ENCODE measurements at places on chromosomes 12 and 14. TPM values are rescaled to one million over a fixed set of nuclear protein-coding genes. Genes with fewer than 3 reads are reported as not detected.

- H3K4me3 ChIP-seq: no peak overlapping the region
- peaks cover 30% of the 10 kb centered on the region for H3K36me3 ChIP-seq
- H3K27ac ChIP-seq: no peak overlapping the region
Measured at GRCh38 chr12:123984903-123985302, 11.9 kb downstream of the ZNF664 start.

DNA sequence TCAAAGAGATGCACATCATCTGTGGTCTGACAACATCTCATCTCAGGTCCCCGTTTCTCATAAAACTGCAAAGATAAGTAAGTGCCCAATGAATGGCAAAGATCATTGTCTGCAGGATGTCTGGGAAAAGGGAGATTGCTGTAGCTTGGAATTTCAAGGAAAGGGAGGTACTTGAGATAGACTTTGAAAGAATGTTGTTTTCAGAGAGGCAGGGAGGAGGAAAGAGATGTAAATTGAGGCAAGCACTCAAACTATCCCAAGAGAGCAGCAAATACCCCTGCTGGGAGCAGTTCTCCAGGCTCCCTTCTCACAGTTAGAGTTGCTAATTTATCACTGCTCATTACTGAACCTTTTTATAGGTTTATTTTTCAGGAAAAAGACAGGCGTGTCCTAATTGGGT is 107.1 kb downstream of the MYRFL start:
- peak overlapping the region; percentile 89 for H3K27ac ChIP-seq
- peak; percentile 10 for DNase-seq
- peaks cover 2% of the 10 kb centered on the region for H3K27me3 ChIP-seq
- H3K4me1 ChIP-seq: peaks cover 73% of the 10 kb centered on the region

- H3K27ac ChIP-seq: no peak overlapping the region
- H3K36me3 ChIP-seq: no peaks in the 10 kb centered on the region
- no peak for DNase-seq
- no peaks in the 10 kb centered on the region for H3K4me1 ChIP-seq
Measured at GRCh38 chr12:81615026-81615588, 144.0 kb downstream of the PPFIA2 start.

- H3K27ac ChIP-seq: no peak overlapping the region
- no peak overlapping the region for H3K4me3 ChIP-seq
Measured at GRCh38 chr12:65924716-65925115, 100.4 kb downstream of the HMGA2 start.

DNA sequence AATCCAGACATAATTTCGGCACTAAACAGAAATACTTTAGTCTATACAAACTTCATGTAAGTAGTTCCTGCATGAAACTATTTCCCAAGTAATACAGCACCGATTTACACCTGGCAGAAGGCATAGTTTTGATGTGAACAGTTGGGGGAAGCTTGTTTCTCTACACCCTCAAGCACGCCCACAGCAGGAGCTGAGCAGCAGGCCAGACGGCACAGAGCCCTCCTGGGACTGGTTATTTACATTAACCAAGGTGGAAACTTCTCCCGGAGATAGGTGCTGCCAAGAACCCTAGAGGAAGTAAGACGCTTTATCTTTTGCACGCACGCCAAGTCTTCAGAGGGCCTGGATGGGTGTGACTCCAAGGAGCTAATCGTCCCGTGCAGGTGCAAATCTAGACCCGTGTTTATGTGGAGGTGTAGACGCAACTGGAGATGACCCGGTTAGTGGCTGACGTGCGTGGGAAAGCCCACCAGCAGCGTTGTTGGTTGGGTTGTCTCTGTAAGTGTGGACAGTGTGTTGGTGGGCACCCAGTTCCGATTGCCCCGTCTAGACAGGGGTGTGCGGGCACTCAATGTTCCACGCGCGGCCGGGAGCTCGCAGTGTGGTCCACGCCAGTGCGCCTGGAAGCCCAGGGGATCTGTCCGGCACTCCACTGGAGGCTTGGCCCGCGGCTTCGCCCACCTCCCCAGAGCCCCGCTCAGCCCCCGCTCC is 767 bp upstream of the TCP11L2 start:
- H3K4me1 ChIP-seq: peaks cover 11% of the 10 kb centered on the region
- H3K27ac ChIP-seq: peak overlapping the region; percentile 88
- H3K36me3 ChIP-seq: no peaks in the 10 kb centered on the region
- peaks cover 20% of the 10 kb centered on the region for H3K27me3 ChIP-seq

- no peak overlapping the region for H3K4me3 ChIP-seq
- no peaks in the 10 kb centered on the region for H3K36me3 ChIP-seq
- H3K27me3 ChIP-seq: no peaks in the 10 kb centered on the region
Measured at GRCh38 chr14:53109105-53110041, 43.8 kb downstream of the DDHD1 start.

DNA sequence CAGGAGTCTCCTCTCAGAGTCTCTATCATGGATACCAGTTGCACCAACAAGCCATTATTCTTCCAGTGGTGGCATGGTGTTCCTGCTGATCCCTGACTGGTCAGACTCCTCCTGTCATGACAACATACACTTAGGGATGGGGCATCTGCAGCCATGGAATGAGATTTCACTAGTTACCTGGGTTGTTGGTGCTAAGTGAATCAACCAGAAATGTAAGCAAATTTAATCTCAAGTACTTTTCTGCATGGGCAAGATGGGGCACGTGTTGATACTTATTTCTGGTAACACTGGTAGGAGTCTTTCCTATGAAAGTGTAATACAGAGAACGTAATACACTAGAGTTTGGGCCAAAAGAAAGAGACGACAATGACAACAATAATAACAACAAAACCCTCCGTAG is 211.5 kb upstream of the FOXN3 start:
- DNase-seq: no peak
- H3K27me3 ChIP-seq: peaks cover 12% of the 10 kb centered on the region
- no peak overlapping the region for H3K4me3 ChIP-seq
- H3K4me1 ChIP-seq: peaks cover 8% of the 10 kb centered on the region
- no peak overlapping the region for H3K27ac ChIP-seq

- no peaks in the 10 kb centered on the region for H3K4me1 ChIP-seq
- H3K27ac ChIP-seq: no peak overlapping the region
- no peak overlapping the region for H3K4me3 ChIP-seq
- no peak for DNase-seq
Measured at GRCh38 chr12:39931857-39932256, 174.0 kb downstream of the SLC2A13 start.

DNA sequence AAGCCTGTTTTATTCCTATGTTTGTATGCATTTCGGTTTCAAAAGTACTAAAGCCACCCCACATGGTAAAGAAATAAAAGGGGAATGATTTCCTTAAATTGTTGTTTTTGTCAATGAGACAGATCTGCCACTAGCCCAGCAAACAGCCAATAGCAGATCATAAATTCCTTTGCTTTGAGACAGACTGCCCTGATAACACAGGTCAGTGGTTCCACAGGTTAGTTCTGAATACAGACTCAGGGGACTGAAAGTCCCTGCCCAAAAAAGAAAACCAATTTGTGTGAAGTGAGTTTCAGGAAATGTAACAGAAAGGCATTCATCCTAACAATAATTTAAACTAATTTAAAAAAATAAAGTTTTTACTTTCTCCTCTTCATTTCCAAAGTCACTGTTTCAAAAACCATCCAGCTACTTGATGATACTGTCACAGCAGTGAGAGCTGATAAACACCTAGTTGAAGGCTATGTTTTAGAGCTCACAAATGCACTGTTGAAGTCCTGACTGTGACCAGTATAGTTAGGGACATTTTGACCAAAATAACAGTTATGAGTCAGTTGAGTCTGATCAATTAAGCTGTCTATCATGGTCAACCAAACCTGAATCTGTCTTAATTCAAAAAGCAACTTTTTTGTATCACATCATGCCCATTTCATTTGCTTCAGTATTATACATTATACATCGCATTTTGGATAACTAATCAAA is 77.7 kb downstream of the LGR5 start:
- H3K27me3 ChIP-seq: no peaks in the 10 kb centered on the region
- H3K36me3 ChIP-seq: no peaks in the 10 kb centered on the region
- no peak overlapping the region for H3K4me3 ChIP-seq
- no peak overlapping the region for H3K27ac ChIP-seq

GRCh38 chr14:20415782-20416206 is 2.5 kb upstream of the TEP1 start:
- peaks cover 11% of the 10 kb centered on the region for H3K4me1 ChIP-seq
- H3K27me3 ChIP-seq: peaks cover 4% of the 10 kb centered on the region
- H3K27ac ChIP-seq: no peak overlapping the region
- no peak overlapping the region for H3K4me3 ChIP-seq

DNA sequence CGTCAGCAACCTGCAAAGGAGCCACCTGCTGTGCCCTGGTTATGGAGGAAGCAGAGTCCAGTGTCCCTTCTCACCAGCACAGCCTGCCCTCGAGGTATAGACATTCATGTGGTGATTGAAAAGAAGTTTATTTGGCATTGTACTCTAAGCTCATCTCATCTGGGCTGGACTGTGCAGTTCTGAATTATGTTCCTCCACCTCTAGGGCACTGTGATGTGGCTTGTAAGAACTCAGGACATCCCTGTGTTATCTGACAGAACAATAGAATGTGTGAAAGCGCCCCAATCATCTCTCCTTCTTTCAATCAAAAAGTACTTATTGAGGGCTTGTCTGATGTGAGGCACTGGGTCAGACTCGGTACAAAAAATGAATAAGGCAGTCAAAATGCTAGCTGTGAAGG is 140.1 kb downstream of the DHRS2 start:
- no peak overlapping the region for H3K4me3 ChIP-seq
- no peak for DNase-seq
- H3K27me3 ChIP-seq: peaks cover 5% of the 10 kb centered on the region
- no peaks in the 10 kb centered on the region for H3K36me3 ChIP-seq

DNA sequence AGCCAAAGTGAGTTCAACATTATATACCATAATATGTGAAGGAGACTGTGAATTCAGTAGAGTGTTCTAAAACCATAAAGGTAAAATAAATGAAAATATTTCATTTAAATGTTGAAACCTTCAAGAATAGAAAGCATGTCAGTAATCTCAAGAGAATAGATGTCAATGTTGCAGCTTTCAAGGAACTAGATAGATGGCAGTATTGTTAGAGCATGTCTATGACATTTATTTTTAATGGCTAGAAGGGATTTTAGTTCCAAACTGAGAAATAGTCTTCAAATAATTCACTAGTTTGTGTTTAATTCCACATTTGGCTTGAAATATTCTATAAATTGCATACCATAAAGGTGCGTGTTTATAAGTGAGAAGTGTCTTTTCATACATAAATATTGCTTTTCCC is 326.5 kb downstream of the FLRT2 start:
- no peak overlapping the region for H3K4me3 ChIP-seq
- H3K4me1 ChIP-seq: no peaks in the 10 kb centered on the region
- H3K27me3 ChIP-seq: no peaks in the 10 kb centered on the region
- H3K36me3 ChIP-seq: no peaks in the 10 kb centered on the region
- H3K27ac ChIP-seq: no peak overlapping the region

DNA sequence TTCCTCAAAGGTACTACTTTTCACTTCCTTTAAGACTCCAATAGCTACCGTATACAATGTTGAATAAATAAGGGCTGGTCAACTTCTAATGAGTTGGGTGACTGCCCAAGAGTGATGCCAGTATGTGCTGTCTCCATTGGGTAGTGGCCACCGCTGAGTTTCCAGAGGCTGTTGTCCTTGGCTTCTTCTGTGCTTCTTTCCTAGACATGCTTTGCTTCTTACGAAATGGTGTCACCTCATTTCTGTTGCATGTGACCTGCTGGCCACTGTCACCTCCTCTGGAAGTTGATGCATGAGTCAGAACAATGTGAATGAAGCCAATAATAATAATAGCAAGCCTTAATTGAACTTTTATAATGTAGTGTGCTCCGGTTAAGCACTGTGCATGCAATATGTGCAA is 7.5 kb upstream of the NID2 start:
- H3K4me3 ChIP-seq: no peak overlapping the region
- H3K36me3 ChIP-seq: no peaks in the 10 kb centered on the region

GRCh38 chr12:96152164-96152563 is 42.0 kb upstream of the ELK3 start:
- no peak overlapping the region for H3K27ac ChIP-seq
- peaks cover 6% of the 10 kb centered on the region for H3K36me3 ChIP-seq

DNA sequence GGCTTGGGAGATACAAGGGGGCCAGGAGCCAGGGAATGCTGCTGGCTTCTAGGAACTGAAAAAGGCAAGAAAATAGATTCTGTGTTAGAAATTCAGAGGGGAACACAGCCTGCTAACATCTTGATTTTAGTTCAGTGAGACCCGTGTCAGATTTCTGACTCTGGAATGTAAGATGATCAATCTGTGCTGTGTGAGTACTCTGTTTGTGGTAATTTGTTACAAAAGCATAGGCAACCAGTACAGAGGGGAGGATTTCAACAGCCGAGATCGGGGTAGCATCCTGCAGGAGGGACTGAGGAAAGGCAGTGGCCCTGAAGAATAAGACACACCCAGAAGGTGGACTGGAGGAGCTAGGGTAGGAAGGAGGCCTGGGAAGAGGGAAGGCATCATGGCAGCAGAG is 410.0 kb upstream of the CCDC196 start:
- peaks cover 4% of the 10 kb centered on the region for H3K27me3 ChIP-seq
- no peak overlapping the region for H3K27ac ChIP-seq
- no peak for DNase-seq
- H3K4me1 ChIP-seq: peaks cover 3% of the 10 kb centered on the region
- no peak overlapping the region for H3K4me3 ChIP-seq
- H3K36me3 ChIP-seq: peaks cover 15% of the 10 kb centered on the region

DNA sequence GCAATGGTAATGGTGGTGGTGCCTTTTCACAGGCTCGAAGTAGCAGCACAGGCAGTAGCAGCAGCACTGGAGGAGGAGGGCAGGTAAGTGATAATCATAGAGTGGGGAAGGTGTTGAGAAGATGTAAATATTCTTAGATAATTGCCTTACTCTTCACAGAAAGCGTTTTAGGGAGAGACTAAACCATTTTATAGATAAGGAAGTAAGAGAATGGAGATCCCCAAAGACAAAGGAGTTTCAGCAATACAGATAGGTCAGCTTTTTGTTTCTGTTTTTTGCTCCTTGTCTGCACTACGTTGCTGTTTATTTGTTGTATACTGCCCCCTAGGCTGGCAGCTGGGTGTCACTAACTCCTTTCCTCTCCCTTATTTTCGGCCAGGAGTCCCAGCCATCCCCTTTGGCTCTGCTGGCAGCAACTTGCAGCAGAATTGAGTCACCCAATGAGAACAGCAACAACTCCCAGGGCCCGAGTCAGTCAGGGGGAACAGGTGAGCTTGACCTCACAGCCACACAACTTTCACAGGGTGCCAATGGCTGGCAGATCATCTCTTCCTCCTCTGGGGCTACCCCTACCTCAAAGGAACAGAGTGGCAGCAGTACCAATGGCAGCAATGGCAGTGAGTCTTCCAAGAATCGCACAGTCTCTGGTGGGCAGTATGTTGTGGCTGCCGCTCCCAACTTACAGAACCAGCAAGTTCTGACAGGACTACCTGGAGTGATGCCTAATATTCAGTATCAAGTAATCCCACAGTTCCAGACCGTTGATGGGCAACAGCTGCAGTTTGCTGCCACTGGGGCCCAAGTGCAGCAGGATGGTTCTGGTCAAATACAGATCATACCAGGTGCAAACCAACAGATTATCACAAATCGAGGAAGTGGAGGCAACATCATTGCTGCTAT is 2.0 kb downstream of the SP1 start:
- peaks cover 38% of the 10 kb centered on the region for H3K4me1 ChIP-seq
- peaks cover 2% of the 10 kb centered on the region for H3K27me3 ChIP-seq
- peak overlapping the region; percentile 93 for H3K4me3 ChIP-seq

SLC25A47 gene
- total RNA-seq: not detected

SERPINA5 gene
- 0.26 TPM for total RNA-seq

PRICKLE1 gene
- total RNA-seq: 15.6 TPM

PLEKHH1 gene
- total RNA-seq: 9.5 TPM

RASAL1 gene
- total RNA-seq: 0.21 TPM

SIRT4 gene
- 1.8 TPM for total RNA-seq

CAPZA3 gene
- not detected for total RNA-seq

NRL gene
- 1.2 TPM for total RNA-seq

GNB3 gene
- total RNA-seq: 9.0 TPM

E2F7 gene
- total RNA-seq: 6.2 TPM

SOS2 gene
- 27.9 TPM for total RNA-seq
